Testis (tissue), 5 donors: ENCODE measurements at places on chromosomes 3 and 15. TPM values are rescaled to one million over a fixed set of nuclear protein-coding genes. Genes with fewer than 3 reads are reported as not detected.

Gene SEMA3B
- 30.2 TPM for polyA plus RNA-seq

Gene TBC1D2B
- polyA plus RNA-seq = 28.9 TPM

Gene PRSS50
- polyA plus RNA-seq = 0.92 TPM

Gene TRPM7
- polyA plus RNA-seq = 18.1 TPM

Gene ENTPD3
- polyA plus RNA-seq = 0.57 TPM

Gene GPR160
- 10.4 TPM for polyA plus RNA-seq

Gene MEX3B
- polyA plus RNA-seq = 55.3 TPM

Gene FETUB
- 2.4 TPM for polyA plus RNA-seq

Gene KIF15
- polyA plus RNA-seq = 16.7 TPM

Gene VEPH1
- polyA plus RNA-seq = 8.1 TPM

Gene RTP3
- 2.0 TPM for polyA plus RNA-seq

Gene SLC27A2
- polyA plus RNA-seq = 2.1 TPM

Gene TMEM158
- 5.9 TPM for polyA plus RNA-seq

Gene MAP1A
- polyA plus RNA-seq = 11.4 TPM

Gene PLA2G4B
- polyA plus RNA-seq = 7.4 TPM
